Right cardiac atrium (tissue), 5 donors: ENCODE measurements at places on chromosomes 13 and 19.

- DNase-seq: no peak
These were observed 250.3 kb upstream of the ATXN8OS start for GRCh38 chr13:69857183-69857821.

DNA sequence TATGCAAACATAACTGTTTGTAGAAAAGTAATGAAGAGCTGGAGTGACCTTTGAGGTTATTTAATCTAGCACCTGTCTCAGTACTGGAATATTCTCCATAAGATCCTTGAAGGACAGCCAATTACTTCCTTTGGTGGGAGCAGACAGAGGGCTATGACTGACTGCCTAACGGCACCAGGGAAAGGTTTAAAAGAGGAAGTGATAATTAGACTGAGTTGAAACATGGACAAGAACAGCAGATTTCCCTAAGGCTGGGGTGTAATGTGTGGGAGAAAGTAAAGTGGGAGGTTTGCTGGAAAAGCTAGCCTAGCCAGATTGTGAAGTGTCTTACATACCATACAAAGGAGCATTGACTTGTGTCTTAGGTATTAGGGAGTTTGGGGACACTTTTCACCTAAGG, 191.3 kb upstream of the PCDH9 start:
- DNase-seq: no peak

DNA sequence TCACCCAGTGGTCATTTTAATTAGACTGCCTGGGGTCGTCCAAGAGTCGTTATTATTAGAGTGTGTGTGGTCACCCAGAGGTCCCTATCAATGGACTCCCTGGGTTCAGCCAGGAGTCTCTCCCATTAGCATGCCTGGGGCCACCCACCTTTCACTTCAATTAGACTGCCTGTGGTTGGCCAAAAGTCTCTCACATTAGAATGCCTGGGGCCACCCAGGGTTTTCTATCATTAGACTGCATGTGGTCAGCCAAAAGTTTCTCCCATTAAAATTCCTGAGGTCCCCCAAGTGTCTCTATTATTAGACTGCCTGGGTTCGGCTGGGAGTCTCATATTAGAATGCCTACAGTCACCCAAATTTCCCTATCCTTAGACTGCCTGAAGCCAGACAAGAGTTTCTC, 1472.6 kb downstream of the UQCRFS1 start:
- no peak for DNase-seq

GRCh38 chr19:21483589-21484170, 21.7 kb upstream of the ZNF429 start:
- DNase-seq: peak; percentile 86

GRCh38 chr13:38180126-38180525, 169.5 kb upstream of the UFM1 start:
- DNase-seq: no peak

GRCh38 chr13:24207841-24208667, 47.5 kb downstream of the SPATA13 start:
- no peak for DNase-seq

DNA sequence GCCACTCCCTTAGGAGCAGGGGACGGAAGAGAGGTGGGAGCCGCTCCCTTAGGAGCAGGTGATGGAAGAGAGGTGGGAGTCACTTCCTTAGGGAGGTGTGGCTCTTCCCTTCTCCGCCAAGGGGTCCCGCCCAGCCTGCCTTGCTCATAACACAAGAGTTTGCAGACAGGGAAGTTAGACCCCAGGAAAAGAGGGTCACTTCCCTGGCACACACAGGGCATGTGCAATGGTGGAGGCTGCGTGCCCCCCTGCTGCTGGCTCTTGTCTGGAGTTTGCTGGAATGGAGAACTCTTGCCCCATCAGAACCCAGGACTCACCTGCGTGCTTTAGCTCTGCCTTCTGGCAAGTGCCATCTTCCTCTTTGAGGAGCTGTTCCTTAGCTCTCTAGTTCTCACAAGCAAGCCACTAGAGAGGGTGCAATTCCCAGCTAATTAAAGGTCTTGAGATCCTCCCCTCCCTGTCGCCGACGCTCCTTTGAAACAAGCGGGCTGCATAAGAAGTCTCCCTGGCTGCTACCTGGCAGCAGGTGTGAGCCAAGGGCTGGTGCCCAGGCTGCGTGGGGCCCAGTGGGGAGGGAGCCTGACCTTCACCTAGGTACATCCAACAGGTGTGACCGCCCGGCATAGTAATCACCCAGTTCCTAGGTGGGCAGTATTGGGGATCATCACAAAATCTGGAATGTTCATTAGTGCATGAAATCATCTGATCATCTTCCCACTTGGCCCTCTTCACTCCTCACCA, 281.6 kb downstream of the ZNF536 start:
- DNase-seq: no peak

DNA sequence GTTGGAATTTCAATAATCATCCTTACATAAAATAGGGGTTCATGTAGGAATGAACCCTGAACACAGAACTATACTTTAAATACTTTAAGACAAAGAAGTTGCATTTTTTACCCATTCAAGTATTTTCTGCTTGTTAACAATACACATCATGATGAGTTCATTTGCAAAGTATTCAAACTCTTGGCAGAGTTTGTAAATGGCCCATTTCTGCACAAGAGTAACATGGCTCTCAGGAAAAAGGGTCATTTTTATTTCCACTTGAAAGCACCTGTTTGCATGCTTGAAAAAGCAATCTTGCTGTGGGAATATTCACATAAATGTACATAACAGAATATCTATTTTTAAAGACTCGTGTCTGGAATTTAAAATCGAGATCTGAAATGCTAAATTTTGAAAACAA, 18.1 kb downstream of the ESD start:
- no peak for DNase-seq

GRCh38 chr13:112007191-112007590, 59.8 kb upstream of the SOX1 start:
- DNase-seq: no peak

DNA sequence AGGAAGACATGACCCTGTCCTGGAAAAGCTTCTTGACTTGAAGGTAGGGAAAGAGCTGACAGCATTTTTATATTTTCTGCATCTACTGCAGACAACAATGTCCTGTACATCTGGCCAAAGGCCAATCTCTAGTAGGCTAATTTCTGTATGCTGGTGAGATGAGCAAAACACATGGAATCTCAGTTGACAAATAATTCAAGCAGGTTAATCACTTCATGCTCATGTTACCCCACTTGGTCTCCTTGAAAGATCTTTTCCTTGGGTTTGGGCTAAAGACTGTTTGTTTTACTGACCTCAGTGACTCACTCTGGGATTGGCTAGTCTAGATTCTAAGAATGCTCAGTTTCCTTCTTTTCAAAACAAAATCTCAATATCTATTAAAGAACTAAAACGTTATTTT, 298.8 kb downstream of the LMO7 start:
- no peak for DNase-seq

- peak; percentile 86 for DNase-seq
These were observed 1.1 kb upstream of the ERF start for GRCh38 chr19:42255766-42256745.

DNA sequence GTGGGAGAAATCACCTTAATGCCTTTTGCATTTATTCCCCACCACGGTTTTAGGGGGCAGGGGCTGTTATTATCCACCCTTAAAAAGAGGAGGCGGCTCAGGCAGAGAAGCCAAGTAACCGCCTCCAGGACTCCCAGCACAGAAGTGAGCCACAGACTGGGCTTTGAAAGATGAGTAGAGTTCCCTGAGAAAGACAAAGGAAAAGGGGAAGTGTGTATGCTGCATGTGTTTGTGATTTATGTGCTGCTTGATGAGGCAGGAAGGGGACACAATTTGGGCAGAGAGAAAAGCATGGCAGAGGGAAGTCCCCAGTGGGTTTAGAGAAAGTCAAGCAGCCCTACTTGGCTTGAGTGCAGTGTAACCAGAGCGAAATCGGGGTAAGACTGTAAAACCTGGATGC, 85.0 kb downstream of the DOCK9 start:
- no peak for DNase-seq

DNA sequence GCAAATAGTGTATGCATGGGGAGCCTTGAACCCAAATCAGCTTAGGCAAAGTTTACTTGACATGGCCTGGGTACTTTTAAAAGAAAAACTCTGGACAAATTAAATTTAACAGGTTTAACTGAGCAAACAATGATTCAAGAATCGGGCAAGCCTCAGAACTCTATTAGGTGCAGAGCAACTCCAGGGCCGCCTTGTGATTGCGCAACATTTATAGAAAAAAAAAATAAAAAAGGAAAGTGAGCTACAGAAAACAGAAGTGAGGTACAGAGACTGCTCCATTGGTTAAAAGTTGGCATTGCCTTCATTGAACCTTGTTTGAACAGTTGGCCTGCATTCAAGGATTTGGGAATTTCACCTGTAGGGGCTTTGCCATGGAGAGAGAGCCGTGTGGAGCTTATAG, 421.0 kb upstream of the TSHZ3 start:
- DNase-seq: no peak

- peak; percentile 89 for DNase-seq
These were observed 60.5 kb downstream of the CELF5 start for GRCh38 chr19:3284759-3285646.

- no peak for DNase-seq
These were observed 17.9 kb upstream of the RFC3 start for GRCh38 chr13:33799950-33800592.

DNA sequence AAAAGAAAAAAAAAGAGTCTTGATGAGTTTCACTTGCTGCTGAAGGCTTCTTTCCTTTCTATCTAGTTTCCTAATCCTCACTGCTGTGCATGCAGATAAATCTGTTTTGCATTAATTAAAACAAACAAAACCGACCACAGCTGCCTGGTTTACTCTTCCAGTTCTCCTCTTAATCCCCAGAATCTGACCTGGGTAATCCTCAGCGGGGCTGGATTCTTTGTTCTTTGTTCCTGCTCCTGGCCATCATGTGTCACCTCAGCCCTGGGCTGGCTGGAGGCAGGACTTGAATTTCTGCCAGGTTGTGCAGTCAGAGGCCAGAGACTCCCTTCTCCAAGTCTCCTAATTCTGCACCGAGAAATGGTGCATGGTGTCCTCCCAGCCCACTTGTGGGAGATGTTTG, 52.2 kb upstream of the CYP4F8 start:
- DNase-seq: peak; percentile 42

- no peak for DNase-seq
These were observed 150.3 kb upstream of the TSHZ3 start for GRCh38 chr19:31499281-31500196.

DNA sequence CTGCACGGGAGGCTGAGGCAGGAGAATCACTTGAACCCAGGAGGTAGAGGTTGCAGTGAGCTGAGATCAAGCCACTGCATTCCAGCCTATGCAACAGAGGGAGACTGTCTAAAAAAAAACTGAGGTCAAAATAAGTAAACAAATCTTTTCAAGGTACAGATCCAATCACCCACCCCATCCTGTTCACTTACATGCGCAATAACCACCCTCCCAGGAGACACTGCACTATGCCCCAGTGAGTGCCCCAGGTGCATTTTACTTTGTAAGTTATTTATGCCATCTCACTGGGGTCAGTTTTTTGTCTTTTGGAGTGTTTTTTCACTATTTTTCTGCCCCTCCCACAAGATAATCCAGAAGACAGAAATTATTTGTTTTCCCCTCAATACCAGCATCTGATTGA, 6.9 kb upstream of the ZNF253 start:
- no peak for DNase-seq

- DNase-seq: no peak
These were observed 402 bp downstream of the ZSWIM9 start for GRCh38 chr19:48170817-48171347.

DNA sequence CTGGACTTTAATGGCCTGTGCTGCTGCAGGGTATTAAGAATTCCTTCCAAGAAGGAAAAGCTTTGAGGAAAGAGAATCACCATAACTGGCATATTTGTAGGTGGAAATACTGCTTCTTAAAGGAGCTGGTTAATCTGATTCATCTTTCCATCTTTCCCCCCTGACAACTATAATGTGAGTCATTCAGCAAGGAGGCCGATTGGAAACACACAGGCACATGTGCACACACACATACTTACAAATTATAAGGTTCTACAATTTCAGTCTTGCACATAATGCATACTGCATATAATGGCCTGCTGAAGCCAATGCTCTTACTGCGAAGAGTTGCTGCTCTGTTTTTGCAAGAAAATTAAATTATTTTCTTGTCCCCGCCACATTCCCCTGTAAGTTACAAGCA, 78.8 kb upstream of the TPP2 start:
- DNase-seq: no peak

DNA sequence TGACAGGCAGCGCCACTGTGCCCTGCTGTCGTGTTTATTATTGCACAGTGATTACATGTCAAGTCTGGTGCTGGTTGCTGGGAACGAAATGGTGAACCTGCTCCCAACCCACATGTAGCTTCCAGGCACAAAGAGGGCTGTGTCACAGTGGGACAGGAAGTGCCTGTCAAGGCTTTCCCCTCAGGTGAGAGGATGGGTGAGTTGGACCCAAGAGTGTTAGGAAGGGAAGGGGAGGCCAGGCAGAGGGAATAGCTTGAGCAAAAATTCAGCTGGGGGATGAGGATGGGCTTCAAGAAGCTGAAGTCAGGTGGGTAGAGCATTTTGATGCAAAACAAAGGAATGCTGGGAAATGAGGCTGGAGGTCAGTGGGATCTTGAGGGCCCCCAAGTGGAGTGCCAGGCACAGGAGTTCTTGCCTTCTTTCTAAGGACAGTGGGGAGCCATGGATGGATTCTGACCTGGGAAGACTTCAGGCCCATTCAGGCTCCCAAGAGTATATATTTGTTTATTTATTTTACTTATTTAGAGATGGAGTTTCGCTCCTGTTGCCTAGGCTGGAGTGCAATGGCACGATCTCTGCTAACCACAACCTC, 8.5 kb upstream of the QTRT1 start:
- no peak for DNase-seq

GRCh38 chr13:42283574-42283973, 11.6 kb downstream of the AKAP11 start:
- no peak for DNase-seq

DNA sequence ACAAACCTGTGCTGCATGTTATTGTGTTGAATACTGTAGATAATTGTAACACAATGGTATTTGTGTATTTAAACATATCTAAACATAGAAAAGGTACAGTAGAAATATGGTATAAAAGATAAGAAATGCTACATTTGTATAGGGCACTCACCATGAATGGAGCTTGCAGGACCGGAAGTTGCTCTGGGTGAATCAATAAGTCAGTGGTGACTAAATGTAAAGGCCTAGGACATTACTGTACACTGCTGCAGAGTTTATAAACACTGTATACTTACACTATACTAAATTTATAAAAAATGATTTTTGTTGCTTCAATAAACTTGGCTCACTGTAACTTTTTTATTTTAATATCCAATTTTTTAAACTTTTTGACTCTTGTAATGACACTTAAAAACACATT, 34.4 kb downstream of the LMO7 start:
- no peak for DNase-seq

- no peak for DNase-seq
These were observed 116.3 kb downstream of the RAB20 start for GRCh38 chr13:110445183-110445582.

DNA sequence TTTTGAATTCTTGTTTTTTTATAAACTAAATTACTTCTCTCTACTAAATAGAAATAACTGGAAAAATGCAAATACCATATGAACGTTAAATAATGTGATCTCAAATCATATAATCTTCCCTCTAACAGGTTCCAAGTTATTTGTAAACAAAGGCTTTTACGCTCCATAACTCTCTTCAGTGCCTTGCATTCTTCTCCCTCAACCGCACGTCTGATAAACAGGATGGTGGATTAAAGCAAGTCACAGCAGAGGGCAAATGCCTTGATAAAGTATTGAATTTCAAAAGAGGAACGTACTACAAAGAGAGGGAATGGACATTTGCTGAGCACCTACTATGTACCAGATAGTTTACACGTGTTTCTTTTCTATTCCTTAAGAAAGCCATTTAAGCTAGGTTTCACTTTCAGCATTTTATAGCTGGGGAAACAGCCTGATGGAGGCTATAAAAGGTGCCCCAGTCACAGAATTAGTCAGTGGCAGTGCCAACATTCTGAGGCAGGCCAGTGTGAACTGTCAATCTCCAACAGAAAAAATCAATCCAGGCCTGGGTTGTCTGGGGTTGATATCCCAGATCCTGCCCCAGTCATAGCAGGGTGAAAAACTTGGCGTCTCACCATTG, 15.8 kb downstream of the MRPS31 start:
- no peak for DNase-seq
